ENCODE measurements at places on chromosomes 12 and 14.

- no peak for DNase-seq
Measured at GRCh38 chr12:53224061-53224896, 7.7 kb downstream of the RARG start.

DNA sequence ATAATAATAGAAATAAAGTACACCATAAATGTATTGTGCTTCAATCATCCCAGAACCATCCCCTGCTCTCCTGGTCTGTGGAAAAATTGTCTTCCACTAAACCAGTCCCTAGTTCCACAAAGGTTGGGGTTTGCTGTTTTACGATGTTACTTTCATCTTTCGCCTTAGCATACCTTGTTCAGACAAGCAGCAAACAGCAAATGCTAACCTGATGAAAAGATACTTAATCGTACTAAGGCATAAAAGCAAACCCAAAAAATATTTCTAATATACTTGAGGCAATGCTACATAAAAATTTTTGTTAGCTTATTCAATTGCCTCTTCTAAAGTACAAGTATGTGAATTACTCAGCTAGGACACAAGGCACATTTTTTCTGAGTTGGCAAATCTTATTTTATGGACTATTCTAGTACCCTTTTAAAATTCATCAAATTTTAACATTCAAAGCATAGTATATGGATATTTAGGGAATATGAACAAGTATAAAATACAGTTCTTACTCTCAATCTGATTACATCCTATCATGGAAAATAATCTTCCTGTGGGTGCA is 97.1 kb upstream of the PLEKHG7 start:
- DNase-seq: no peak

DNA sequence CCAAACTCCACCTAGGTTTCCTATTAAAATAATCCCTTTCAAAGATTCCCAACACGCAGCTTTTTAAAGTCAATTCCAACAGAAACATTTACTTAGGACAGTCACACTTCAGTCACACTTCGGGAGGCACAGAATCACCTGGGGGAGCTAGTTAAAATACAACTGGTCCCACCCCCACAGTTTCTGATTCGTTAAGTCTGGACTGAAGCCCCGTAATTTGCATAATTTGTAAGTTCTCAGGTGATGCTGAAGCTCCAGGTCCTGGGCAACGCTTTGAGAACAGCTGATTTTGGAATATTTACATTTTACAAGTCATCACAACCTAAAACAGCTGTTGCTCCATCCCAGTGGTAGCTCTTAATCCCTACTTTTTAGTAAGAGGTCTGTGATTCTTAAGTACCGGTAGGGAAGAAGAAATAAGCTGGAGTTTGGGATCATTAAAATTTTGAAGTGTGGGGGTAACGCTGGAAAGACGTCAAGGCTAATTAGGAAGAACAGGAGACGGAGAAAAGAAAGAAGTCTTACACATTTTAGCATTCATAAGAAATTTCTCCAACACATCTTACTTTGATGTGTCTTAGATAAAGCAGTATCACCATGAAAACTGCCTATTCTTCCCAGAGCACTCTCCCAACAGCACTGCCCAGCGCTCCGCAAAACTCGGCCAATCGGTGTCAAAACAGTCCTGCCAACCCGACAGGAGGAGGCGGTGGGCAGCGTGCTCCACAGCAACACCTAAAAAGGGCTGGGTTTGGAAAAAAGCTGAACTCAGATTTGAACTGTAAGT is 1.1 kb downstream of the IPO8 start:
- DNase-seq: no peak

DNA sequence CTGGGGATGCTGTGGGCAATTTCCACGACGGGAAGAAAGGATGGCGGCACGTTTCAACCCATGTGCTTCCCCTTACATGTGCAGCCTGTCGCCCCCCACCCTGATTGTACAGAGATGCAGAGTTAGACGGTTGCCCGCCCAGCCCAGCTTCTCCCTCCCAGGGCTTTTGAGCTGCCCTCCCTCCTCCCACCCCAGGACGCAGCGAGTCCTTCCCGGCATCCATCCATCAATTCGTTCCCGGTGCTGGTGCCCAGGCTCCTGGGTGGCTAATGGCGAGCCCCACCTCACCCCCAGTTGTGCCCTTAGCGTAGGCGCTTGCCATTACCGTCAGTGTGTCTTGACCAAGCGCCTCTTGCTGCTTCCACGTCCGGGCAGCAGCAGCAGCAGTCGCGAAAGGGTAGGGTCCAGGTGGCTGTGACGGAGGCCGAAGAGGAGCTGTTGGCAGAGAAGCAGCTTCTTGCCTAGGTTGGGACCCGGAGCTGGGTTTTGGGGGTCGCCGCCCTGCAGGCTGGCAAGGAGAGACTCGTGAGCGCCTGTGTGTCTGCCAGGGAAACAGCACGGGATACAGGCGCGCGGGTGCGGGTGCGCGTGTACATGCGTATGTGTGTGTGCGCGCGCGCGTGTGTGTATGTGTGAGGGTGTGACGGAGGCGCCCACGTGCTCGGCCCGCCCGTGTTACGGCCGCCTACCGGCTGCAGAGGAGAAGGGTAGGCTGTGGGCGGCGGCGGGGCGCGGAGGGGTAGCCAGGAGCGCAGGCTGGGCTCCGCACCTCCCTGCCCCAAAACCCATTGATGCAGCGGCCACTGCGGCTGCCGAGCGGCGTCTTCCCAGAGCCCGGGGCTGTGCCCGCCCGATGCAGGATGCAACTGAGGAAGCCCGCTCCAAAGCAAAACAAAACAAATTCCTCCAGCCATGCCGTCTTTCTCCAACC is at the start of gene SLC6A15:
SLC6A15 (minus strand) TSS at position 602 of the 931 bp plus-strand sequence. CDS start 20,679 bp downstream, outside the sequence.
- no peak for DNase-seq

DNA sequence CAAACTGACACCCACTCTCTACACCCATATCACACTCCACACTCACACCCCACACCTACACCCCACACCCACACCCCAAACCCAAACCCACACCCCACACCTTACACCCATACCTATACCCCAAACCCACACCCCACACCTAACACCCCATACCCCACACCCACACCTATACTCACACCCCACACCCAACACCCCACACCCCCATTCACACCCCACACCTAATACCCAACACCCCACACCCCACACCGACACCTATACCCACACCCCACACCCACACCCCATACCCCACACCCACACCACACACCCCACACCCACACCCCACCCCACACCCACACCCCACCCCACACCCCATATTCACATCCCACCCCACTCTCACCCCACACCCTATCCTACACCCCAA is 38.5 kb downstream of the TMEM120B start:
- no peak for DNase-seq

DNA sequence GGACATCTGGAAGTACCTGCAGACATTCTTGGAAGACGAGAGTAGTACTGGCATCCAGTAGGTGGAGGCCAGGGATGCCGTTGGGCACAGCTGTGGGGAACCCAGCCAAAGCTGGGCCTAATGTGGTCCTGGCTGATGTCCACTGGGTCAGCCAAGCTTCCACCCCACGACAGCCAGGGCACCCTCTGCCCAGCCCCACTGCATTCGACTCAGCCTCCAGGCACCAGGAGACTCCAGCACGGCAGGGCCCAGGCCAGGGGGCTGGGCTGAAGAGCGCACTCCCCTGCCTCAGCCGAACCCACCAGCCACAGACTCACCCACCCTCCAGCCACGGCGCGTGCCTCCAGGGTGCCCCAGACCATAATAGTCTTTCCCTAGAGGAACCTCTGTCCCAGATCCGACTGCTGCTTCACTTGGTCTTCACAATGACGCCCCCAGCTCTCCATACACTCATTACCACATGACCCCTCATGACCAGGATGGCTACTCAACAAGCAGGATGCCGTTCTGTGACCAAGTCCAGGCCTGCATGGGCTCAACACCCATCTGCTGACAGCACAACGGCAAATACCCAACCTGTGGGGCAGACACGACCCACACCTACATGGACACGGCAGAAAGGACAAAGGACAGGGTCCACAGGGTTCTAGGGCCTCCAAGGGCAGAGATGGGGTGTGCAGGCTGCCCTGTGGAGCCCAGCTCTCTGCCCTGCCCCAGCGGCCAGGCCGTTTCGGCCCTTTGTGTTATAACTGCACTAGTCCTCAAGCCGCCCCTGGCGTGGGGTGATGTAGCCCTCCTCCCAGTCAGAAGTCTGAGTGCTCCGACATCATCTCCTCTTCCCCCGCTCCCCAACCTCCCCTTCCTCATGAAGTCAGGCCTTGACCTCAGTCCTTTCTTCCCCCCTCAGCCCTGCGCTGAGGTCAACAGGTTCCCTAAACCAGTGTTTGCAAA is 22.8 kb downstream of the ITPK1 start:
- DNase-seq: no peak
